ENCODE measurements at places on chromosomes 16 and 17. TPM values are rescaled to one million over a fixed set of nuclear protein-coding genes. Genes with fewer than 3 reads are reported as not detected.

NQO1 gene
- 6.1 TPM for total RNA-seq

DNA sequence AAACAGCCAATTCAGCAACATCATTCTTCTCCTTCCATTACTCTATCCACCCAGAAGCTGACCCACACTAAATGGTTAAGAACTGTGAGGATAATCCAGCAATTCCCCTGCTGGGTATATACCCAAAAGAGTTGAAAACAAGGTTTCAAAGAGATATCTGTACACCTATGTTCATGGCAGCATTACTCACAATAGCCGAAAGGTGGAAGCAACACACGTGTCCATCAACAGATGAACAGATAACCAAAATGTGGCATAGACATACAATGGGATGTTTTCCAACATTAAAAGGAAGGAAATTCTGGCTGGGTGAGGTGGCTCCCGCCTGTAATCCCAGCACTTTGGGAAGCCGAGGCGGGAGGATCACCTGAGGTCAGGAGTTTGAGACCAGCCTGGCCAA is 19.9 kb downstream of the MIS12 start:
- no peak for DNase-seq

- no peak for DNase-seq
These were observed 9.6 kb downstream of the CDC42EP4 start for GRCh38 chr17:73302189-73302588.

DNA sequence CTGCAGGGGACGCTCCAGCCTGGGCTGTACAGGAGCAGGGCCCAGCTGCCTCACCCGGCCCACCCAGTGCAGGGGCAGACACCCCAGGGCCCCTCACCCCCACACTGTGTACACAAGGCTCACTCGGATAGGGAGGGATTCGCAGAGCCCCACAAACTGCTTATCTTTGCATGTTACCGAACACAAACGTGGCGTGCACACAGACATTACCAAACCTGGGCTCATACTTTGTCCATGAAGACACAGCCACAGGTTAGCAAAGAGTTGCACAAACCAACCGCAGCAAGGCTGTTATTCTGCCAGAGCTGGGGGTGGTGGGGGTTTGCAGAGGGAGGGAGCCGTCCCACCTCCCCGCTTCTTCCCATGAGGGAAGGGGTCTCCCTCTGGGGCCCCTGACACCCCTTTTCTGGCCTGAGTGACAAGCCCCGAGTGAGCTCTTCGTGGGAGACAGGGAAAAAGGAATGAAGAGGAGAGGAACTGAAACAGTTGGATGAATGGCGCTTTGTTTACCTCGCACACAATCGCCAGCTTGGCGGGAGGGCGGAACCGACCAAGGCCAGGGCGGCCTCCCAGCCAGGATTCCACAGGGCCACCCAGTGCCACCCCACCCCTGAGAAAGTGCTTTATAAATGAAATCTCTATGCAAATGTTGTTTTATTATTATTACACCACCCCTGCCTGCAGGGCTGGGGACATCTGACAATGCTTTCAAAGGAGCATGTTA is 434 bp upstream of the CPSF4L start:
- DNase-seq = no peak

HEATR9 gene
- total RNA-seq = not detected

- no peak for DNase-seq
These were observed 85.9 kb downstream of the TBC1D16 start for GRCh38 chr17:79949656-79950209.

MEIOC gene
- total RNA-seq = not detected

- DNase-seq = no peak
These were observed 847.3 kb upstream of the CDH8 start for GRCh38 chr16:62883509-62883908.

GRCh38 chr16:53962041-53962440 is 258.1 kb downstream of the FTO start:
- no peak for DNase-seq

GRCh38 chr16:11121914-11122692 is 133.9 kb downstream of the SOCS1 start:
- no peak for DNase-seq

MSRB1 gene
- 9.2 TPM for total RNA-seq

GRCh38 chr16:87041286-87041685 is 275.9 kb downstream of the C16orf95 start:
- no peak for DNase-seq

NPIPA8 gene
- total RNA-seq = 3.5 TPM

DBF4B gene
- total RNA-seq = 5.3 TPM

- peak; percentile 11 for DNase-seq
These were observed 13.6 kb upstream of the CBFB start for GRCh38 chr16:67015313-67015731.

GRCh38 chr16:81817296-81817695 is 38.2 kb downstream of the PLCG2 start:
- no peak for DNase-seq

DNA sequence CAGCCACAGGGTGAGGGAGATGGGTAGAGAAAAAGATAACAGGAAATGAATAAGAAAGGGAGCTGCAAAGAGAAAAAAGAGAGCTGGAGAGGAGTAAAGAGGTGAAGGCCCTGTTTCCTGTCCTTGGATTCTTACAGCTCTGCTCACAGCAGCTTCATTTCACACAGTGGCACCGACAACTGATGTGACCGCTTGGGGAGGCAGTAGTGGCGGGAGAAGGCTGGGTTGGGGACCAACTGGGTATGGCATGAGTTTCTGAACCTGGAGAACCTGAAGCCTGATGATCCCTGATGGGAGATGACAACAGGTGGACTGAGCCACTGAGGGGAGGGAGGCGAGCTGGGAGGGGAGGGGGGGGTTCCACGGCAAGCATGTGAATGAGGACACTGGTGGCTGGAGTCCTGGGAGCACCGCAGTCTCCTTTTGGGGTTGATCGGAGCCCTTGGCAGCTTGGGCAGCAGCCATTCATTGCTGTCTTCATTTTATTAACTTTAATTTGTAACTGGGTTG is 34.3 kb upstream of the TOB1 start:
- no peak for DNase-seq

TMEM100 gene
- 21.5 TPM for total RNA-seq

DNA sequence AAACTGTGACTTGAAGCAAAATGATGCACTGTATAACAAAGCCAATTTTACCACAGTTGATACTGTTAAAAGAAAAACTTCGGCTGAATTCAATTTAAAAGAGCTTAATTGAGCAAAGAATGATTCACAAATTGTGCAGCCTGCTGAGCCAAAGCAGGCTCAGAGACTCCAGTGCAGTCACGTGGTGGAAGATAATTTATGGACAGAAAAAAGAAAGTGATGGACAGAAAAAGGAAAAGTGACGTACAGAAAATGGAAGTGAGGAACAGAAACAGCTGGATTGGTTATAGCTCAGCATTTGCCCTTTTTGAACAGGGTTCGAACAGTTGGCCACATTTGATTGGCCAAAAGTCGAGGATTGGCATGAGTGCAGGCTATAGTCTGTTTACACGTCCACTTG is 25.7 kb downstream of the ZSWIM7 start:
- DNase-seq = no peak

ZSCAN10 gene
- total RNA-seq = not detected

DNA sequence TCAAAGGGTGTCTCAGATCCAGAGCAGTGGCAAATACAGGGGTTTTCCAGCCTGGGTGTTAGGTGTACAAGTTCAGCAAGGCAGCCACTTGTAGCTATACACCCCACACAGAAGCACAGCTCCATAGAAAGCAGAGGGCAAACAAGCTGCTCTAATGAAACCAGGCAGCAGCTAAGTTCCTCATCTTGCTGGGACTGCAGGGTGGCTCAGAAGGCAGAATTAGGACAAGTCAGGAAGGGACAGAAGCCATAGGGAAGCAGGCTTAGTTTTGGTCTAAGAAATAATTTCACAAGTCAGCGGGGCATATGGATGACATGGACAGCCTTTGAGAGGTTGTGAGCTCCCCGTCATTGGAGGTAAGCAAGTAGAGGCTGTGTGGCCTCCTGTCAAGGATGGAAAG is 23.7 kb downstream of the CNGB1 start:
- DNase-seq = no peak

DNA sequence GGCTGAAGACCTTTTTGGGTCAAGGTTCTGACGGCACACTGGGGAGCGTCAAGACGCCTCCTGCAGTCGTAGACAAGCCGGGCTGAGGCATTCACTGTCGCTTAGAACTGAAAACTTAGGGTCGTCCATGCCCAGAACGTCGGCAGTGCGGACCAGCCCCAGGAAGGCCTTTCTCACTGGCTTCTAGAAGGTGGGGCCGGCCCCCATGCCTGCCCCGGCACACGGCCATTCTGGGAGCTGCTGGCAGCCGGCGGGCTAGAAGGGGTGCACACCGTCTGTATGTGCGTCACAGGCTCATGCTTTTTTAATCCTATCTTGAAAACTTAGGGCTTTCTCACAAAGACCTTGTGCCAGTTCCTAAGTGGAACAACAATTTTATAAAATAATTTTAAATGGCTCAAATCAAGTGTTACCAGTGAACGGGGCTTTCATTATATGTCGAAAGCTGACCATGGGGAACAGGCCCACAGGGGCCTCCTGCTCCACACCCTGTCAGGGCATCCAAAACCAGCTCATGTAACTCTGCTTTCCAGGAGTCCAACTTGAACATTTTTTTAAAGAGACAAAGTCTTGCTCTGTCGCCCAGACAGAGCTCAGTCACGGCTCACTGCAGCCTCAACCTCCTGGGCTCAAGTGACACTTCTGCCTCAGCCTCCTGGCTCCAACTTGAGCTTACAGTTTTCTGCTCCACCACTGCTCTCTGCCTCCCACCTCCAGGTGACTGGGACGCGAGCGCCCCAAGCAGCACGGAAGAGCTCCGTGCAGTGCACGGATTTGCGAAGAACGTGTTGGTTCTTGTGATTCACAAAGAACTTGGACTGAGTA is 111.2 kb downstream of the ANKRD11 start:
- DNase-seq = peak; percentile 60

SPIRE2 gene
- 2.5 TPM for total RNA-seq

GRCh38 chr17:72474719-72475477 is 354.1 kb downstream of the SOX9 start:
- peak; percentile 76 for DNase-seq

- no peak for DNase-seq
These were observed 6.2 kb upstream of the CD300LG start for GRCh38 chr17:43840814-43841213.

DNA sequence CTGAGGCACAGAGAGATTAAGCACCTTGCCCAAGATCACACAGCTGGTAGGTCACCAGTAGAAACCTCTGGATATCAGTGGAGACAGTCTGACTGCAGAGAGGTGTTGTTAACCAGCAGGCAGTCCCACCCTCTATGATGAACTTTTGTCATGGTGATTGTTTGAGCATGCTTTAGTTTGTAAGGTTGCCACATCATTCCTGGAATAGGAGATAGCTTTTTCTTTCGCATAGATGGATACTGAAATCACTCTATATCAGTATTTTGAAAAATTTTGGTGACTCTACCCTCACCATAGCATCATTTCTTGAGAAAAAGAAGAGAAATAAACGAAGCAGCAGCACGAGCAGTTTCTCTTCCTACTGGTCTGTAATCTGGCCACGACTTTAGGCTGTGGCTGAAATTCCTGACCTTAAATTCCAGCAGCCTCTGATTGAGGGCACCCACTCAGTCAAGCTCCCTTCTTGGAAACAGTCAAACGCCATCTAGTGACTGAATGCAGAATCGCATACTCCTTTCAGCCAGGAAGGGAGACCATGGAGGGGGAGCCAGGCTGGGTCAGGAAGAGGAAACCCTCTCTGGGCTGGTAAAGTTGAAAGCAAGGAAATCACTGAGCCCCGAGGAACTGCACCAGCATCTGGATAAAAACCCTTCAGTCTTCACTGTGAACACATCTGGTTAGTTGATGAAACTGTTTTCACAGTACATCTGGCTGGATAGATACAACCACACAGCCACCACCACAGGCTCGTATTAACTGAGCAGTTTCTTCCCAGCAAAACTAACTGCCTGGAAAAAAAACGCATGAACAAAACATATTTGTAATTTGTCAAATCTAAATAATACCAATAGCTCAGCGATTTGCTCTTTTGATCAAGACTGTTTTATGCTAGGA is 108.5 kb upstream of the XYLT1 start:
- peak; percentile 83 for DNase-seq

Data from tongue (tissue), 3 donors.